ENCODE measurements at places on chromosomes 16 and 17.
A peak's percentile ranks its signal among the peaks of the same experiment; 100 is the strongest.

DNA sequence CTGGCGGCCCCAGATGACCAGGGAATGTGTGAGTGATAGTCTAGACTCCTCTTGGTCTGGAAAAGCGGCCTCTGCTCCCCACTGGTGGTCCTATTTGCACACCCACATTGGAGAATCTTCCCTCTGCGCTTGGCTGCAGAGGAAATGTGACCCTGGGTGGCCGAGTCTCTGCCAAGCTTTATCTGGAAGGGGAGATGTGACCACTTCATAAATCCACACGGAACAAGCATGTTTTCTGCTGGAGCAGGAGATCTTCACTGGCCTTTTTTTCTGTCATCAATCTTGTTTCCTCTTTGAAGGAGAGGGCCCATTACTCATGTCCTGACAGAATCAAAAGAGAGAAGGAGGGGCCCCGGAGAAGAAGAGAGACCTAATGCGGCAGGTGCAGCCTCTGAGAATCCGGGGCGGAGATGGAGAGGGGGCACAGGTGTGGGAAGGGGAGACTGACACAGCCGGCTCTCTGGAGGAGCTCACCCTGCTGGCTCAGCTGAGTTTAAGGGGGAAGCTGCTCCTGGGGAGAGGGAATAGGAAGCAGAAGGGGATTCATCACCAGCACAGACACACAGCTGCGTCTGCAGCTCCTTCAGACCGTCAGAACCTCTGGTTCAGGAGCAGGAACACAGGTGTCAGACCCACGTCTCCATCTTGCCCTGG, 116.3 kb downstream of the SOX9 start:
- DNase-seq = no peak

- DNase-seq = no peak
Measured at GRCh38 chr16:67104061-67104460, 5.7 kb upstream of the PHAF1 start.

DNA sequence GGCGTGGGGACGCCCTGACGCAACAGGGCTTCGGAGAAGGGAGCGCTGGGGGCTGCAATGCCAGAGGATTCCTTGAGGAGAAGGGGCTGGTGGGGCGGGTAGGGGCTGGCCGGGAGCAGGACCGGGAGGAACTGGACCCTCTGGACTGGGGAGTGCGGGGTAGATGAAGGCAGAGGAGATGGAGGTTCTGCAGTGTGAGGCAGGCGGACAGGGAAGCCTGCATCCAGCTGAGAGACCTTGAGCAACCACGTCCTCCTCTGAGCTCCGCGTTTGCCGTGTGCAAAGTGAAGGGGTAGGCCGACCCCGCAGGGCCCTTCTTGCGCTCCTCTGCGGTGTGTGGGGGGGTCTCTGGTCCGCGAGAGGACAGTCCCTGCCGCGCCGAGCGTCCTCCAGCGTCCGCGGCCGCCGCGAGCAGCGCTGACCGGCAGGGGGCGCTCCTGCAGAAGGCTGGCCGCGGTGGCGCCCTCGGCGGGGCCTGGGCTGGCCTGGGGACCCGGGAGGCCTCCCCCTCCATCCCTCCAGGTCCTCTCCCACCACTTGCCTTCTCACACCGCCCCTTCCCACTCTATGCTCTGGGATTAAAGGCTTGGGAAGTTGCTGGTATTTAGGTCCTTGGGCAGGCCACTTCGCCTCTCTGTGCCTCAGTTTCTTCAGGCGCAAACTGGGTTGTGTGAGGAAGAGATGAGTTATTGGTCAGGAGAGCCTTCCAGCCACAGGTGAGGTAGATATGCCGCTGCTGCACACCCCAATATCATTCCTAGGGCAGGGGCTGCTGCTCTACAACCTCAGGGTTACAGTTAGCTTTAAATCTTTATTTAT, 9.6 kb upstream of the WNT9B start:
- DNase-seq = no peak

- no peak for DNase-seq
Measured at GRCh38 chr17:82923366-82924113, 83.7 kb upstream of the ZNF750 start.

GRCh38 chr16:17404941-17405689, 65.6 kb downstream of the XYLT1 start:
- DNase-seq = no peak

DNA sequence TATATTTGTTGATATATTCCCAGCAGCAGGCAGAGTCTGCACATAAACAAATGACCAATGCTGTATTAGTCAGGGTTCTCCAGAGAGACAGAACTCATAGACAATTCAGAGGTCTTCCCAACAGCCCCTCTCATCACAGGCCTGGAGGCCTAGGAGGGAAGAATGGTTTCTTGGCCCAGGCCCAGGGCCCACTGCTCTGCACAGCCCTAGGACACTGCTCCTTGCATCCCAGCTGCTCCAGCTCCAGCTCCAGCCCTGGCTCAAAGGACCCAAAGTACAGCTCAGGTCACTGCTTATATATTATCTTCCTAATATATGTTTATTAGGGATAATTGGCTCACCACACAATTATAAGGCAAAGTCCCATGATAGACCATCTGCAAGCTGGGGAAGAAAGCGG, 749.9 kb downstream of the KCNJ2 start:
- DNase-seq = no peak

GRCh38 chr16:17062676-17063075, 408.1 kb downstream of the XYLT1 start:
- DNase-seq = no peak

DNA sequence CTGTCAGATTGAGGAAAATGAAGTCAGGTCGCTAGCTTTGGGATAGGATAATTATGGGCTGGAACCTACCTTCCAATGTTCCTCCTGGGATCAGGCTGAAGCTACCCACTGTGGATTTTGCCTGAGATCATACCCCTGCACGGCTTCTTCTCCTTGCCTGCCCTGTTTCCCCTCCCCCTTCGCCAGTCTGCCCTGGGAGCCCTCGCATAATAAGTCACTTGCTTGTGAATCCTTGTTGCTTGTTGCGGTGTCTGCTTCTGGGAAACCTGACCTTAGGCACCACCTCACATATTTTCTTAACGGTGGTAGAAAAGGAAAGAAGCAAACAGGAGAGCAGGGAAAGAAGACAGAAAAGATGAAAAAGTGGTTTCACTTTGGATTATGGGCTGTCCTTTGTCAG, 13.3 kb upstream of the PMP22 start:
- DNase-seq = no peak

- no peak for DNase-seq
Measured at GRCh38 chr17:61627125-61627524, 36.1 kb upstream of the NACA2 start.

DNA sequence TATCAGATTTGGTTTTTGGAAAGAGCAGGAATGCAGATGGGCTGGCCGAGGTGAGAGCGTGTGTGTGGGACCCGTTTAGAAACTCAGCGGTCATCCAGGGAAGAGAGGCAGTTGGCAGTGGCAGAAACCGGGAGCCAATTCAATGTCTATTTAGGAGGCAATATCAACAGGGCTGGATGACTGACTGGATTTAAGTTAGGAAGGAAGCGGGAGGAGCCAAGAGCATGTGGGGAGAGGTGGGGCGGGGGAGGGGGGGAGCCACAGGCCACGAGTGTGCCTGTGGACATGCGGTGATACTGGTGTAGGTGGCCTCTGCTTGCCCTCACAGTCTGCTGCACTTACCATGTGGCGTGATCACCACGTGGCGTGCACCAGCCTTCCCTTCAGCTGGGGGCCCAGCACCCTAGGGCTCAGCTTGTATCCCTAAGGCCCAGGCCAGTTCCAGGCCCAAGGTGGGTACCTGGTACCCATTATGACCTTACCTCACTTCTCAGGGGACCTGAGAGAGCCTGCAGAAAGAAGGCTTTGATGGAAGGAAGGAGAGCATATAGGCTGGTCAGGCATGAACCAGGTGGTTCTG, 10.8 kb upstream of the TPPP3 start:
- no peak for DNase-seq

DNA sequence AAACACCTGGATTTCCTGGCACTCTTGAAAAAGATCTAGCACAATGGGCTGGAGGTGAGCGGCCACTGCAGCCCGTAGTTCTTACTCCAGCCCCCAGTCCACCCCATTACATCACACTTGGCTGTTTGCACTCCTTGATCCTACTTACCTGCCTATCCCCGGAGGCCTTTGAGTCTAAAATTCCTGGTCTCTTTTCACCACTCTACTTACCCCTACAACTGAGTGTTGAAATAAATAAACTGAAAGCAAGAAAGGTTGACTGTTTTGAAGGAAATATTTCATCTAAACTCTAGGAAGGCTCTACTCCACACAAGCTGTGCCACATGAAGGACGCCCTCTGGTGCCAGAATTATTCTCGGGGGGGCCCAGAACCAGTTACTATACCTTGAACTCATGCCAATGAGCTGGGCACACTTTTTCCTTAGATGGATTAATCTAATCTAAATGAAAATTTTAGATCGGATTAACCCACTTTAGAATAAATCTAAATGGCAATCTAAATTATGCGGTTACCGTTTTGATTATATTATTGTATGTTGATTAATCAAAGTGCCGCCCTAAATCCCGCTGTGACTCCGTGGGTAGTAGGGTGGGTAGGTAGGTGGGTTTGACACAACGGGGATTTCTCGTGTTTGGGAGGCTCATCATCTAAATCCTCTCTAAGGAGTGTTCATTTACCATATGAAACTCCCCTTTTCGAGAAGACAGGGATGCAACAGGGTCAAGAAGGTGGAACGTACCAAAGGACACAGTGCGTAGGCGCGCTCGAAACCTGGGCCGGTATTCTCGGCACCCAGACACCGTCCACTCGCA, 651 bp upstream of the EIF1 start:
- no peak for DNase-seq

DNA sequence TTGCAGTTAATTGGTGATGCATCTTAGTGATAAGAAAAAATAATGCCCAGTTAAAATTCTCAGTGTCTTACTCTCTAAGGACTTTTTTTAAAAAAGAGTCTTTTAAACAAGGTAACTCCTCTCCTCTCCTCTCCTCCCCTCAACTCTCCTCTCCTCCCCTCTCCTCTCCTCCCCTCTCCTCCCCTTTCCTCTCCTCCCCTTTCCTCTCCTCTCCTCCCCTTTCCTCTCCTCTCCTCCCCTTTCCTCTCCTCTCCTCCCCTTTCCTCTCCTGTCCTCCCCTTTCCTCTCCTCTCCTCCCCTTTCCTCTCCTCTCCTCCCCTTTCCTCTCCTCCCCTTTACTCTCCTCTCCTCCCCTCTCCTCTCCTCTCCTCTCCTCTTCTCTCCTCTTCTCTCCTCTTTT, 675.9 kb upstream of the RBFOX1 start:
- no peak for DNase-seq

DNA sequence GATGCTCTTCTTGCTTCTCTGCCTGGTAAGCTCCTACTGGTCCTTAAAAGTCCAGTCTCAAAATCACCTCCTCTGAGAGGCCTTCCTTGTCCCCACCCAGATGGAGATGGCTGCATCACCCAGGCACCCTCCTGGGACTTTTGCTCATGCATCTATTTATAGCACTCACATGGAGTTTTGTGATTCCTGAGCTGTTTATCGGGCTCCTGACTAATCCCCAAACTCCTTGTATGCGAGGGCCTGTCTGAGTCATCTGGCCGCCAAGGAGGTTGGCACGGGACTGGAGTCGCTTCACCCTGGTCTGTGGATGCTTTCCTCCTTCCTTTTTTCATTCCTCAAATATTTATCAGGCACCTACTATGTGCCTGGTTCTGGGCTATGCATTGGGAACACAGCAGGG, 2.3 kb upstream of the MAP2K3 start:
- no peak for DNase-seq

GRCh38 chr16:72850853-72851252, 197.1 kb downstream of the ZFHX3 start:
- DNase-seq = no peak

- no peak for DNase-seq
Measured at GRCh38 chr17:11094331-11094730, 146.7 kb upstream of the SHISA6 start.

- no peak for DNase-seq
Measured at GRCh38 chr16:22330326-22330725, 33.1 kb downstream of the POLR3E start.

DNA sequence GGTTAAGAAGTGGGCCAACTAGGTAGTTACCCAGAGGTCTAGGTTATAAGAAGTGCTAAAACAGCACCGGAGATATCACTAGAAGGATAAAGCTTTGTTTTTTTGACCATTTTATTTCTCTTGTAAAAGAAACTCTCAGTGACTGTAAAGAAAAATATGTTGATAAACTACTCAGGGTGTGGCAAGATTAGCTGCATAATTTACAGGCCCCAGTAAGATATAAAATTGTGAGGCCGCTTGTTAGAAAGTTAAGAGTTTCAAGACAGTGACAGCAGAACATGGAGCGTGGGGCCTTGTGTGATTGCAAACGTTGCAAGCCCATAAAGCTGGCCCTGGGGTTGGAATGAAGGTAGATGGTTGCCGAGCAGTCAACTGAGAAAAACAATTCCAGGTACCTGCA, 263.7 kb upstream of the EEF2KMT start:
- DNase-seq = no peak

- no peak for DNase-seq
Measured at GRCh38 chr16:89037261-89038152, 56.1 kb upstream of the ACSF3 start.

- no peak for DNase-seq
Measured at GRCh38 chr17:27469256-27469655, 13.0 kb downstream of the KSR1 start.

GRCh38 chr17:81821603-81822311, 11.3 kb downstream of the MCRIP1 start:
- peak; percentile 70 for DNase-seq

- no peak for DNase-seq
Measured at GRCh38 chr16:84526794-84527531, 22.5 kb upstream of the MEAK7 start.

DNA sequence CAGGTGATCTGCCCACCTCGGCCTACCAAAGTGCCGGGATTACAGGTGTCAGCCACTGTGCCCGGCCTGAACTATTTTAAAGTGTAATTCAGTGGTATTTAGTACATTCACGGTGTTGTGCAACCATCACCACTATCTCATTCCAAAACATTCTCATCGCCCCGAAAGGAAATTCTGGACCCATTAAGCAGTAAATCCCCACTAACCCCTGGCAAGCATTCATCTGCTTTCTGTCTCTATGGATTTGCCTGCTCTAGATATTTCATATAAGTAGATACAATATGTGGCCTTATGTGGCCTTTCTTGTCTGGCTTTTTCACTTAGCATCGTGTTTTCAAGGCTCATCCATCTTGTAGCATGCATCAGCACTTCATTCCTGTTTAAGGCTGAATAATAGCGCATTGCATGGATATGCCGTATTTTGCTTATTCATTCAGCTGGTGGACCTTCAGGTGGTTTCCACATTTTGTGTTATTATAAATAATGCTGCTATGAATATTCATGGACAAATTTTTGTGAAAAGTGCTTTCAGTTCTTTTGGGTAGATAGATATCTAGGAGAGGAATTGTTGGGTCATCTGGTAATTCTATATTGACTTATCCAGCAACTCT, 8.4 kb upstream of the HERPUD1 start:
- no peak for DNase-seq

DNA sequence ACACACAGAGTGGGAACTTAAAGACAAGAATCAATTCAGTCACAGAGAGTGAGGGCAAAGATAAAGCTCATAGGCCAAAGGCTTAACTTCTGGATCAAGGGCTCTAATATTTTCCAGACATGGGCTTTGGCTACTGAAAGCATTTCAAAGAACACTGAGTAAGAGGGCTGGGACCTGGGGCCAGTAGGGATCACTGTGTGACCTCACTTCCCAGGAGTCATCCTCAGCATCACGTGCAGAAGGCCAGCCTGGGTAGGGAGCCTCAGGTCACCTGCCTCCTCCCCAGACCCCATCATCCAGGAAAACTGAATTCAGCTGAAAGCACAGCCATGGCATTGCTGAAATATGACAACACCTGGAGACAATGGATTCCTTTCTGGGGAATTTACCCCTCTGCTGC, 163.5 kb downstream of the RAB11FIP4 start:
- no peak for DNase-seq

All from CMK (cell line).